ENCODE measurements at places on chromosomes 11 and 22.

GRCh38 chr11:92441443-92441726 lies 216.8 kb downstream of the FAT3 start:
- no peak for DNase-seq

DNA sequence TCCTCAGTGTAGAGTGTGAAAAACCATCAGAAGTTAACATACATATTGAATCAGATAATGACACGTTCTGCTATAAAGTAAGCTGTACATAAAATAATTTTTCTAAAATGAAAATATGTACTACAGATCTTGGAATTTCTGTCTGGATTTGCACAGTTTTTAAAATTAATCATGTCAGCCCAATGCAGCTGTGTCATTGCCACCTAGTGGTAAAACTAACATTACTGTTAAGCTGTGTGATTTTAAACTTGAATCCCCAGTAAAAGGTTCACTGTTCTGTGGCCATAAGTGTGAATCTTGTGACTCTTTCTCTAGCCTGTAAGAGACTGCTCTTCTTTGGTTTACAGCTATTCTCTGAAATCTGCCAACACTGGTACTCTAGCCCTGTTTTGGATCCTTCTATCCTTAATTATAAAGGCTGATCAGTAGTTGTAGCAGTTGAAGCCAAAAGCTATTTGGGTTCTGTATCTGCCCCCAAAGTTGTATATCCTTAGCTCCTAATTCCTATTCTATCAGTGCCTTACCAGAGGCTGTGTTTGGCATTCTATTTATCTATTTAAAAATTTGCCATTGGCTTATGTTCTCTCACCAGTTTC lies 4.0 kb downstream of the JRKL start:
- peak; percentile 20 for DNase-seq

- DNase-seq = no peak
Observed at GRCh38 chr11:124838805-124839127, 26.5 kb upstream of the ROBO3 start.

DNA sequence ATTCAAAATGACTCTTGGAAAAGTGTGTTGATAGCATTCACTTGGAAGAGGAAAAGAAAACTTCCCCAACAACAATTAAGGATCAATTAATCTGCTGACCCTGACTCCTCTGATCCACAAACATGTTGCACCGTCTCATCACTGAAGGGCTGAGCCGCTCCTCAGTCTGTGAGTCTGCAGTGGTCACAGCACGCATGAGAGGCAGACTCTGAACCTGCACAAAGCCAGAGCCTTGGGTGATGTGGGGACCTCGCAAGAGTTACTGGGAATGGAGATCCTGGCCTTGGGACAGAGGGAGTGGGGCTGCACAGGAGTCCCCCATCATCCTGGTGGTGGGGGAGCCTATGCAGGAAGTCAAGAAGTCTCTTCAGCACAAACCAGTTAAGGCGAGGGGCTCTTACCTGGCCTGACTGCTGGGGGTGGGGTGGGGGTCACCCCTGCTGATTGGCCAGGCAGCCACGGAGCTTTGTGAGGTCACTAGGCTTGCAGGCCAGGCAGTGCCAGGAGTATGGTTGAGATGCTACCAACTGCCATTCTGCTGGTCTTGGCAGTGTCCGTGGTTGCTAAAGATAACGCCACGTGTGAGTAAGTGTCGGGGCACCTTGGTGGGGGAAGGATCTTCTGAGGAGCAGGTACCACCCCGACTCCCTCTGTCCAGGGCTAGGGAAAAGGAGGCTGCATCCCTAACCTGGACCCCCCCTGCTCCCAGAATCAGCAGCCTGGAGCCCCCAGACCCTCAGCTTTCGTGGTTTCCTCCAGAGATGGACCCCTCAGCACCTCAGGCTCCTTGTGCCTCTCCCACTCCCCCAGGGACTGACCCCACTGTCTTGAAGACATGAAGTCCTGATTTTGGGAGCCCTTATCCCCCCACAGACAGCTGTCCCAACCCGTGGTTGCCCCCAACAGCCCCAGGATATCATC lies at the start of gene ACR:
TSS of gene ACR (plus strand) at position 477 of the 921 bp plus-strand sequence. CDS start at position 509, 32 bp downstream.
- no peak for DNase-seq

DNA sequence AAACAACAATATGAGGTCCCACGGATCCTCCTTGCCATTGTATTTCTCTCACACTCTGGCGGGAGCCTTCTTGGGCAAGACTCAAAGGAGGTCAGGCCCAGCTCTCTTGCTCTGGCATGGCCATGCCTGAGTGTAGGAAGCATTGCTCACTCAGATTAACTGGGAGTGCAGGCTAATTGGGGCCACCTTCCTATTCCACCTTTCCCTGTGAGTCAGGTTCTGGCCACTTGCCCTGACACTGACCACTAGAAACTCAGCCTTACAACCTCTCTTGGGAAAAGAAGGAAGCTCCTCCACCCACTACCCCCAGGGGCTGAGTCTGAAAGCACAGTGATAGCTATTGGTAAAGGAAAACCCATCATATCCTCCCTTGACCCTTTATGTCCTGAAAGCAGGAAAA lies 121.8 kb upstream of the NTM start:
- DNase-seq = no peak

- DNase-seq = no peak
Observed at GRCh38 chr11:69696749-69697468, 6.9 kb downstream of the FGF19 start.

- no peak for DNase-seq
Observed at GRCh38 chr11:115190196-115190595, 314.0 kb downstream of the CADM1 start.

GRCh38 chr11:111565114-111565720 lies 24.7 kb downstream of the LAYN start:
- DNase-seq = peak; percentile 65

DNA sequence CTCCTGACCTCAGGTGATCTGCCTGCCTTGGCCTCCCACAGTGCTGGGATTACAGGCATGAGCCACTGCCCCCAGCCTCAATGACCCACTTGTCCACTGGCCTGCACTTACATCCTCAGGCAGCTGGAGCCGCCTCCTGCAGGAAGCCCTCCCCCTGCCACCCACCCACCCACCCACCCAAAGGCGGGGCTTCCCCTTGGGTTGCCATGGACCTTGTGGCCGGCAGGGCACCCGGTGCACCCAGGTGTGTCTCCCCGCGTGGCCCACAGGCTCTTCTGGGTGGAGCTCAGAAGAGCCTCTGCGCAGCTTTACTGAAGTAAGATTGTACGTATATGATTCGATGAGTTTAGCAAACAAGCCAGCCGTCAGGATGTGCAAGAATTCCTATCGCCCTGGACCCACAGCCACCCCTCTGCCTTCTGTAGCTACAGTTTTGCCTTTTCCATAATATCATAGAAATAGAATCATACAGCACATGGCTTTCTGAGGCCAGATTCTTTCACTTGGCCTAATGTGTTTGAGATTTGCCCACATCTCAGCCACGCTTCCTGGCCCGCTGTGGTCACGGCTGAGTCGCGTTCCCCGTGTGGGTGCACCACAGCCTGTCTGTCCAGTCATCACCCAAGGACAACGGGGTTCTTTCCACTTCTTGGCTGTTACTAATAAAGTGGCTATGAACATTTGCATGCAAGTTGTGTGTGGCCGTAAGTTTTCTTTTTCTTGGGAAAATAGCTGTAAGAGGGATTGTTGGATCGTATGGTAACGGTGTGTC lies 5.3 kb upstream of the BRSK2 start:
- DNase-seq = no peak

DNA sequence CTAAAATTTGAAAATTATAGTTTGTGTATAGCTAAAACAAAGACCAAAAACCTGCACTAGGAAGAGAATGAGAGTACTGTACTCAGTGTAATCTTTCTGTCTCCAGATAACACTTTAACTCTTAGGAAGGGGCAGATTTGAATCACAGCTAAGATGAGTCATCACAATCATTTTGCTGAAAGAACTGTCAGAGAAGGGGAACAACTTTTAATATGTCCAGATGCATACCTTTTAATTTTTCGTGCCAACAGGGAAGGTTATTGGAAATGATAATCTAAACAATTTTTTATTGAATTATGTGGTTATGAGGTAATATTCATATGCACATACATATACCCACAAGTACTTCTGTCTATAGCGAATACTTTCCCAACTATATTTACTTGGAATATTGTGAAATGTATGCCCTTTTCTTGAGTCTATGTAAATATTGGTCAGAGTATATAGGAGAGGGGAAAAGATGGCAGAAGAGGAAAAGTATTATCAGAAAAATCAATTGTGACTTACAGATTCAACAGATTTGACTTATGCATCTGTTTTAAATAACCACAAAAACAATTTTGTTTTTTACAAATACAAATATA lies 51.1 kb upstream of the MUC15 start:
- DNase-seq = peak; percentile 67

- DNase-seq = no peak
Observed at GRCh38 chr11:13781153-13781552, 112.7 kb downstream of the FAR1 start.

DNA sequence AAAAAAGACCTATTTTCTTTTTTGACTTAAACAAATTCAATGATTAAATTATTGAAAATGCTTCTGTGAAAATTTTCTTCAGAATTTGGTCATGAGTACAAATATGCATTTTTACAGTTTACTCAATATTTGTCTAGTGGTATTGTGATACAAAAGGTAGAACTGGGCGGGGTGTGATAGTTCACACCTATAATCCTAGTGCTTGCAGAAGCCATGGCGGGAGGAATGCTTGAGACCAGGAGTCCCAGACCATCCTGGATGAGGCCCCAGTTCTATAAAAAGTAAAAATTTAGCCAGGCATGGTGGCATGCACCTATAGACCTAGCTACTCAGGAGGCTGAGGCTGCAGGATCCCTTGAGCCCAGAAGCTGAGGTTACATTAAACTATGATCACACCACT lies 90.6 kb downstream of the ARHGAP42 start:
- DNase-seq = no peak

DNA sequence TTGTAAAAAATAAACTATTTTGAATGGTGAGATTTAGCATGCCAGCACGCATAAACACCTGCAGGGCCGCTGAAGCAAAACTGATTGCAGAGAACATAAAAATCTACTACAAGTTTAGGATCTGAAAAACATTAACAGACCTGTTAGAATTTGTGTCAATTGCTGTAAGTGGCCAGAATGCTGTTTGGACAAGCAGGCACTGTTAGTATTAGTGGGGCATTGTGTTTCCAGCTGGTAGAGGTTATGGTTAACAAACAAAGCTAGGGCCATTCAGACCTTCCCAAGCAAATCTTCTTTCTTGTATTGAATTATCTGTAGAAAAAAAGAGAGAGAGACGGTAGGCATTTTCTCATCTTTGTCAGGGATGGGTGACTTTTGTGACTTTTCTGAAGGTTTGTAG lies 57.6 kb upstream of the OLFML1 start:
- DNase-seq = no peak

DNA sequence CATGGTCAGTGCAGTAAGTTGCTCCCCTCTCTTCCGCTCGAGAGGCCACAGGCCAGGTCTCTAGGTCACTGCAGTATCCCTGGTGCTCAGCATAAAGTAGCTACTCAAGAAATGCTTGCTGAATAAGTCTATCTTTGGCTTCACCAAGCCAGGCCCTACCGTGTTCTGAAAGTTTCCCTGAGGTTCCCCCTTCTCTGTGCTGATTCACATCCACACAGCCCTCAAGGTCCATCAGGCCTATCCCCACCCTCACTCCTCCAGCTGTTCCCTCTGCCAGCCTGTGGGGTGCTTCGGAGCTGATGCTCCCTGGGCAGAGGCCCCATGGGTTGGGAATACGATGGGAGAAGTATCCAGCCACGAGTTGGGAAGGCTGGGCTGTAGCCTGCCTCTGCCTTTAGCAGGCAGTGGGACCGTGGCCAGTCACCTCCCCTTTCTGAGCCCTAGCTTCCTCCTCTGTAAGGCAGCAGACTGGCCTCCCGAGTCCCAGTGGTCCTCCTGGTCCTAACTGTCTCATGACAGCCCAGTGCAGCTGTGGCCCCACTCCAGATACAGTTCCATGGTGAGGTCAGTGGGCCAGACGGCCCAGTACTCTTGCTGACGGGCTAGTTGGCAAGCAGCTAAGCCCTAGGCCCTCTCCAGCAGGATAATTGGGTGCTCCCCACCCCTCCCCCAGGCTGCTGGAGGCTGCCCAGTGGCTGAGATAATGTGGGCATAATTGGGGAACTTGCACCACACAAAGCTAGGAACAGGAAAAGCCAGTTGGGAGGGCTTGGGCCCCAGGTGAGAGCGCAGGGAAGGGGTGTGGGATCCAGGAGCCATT lies 48.2 kb downstream of the NECTIN1 start:
- DNase-seq = no peak

GRCh38 chr11:47148270-47148669 lies 28.4 kb downstream of the ARFGAP2 start:
- no peak for DNase-seq

DNA sequence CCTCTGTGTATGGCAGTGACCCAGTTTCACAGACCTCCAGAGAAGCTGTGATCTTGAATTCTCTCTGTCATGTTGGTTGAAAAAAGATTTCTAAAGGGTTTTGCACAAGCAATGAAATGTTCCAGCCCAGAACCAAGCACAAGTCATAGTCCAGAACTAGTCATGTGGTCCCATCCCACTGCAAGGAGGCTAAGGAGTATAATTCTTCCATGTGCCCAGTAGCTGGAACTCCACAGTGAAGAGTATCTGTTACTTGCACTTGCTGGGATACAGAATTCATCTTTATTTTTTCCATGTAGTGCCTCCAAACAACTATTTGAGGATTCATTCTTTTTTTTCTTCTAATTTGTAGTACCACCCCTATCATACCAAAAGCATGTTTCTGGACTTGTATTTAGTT lies 9.9 kb upstream of the MMP8 start:
- no peak for DNase-seq

GRCh38 chr22:36334821-36335603 lies 52.8 kb downstream of the MYH9 start:
- no peak for DNase-seq

- no peak for DNase-seq
Observed at GRCh38 chr11:86810288-86810687, 9.9 kb downstream of the PRSS23 start.

DNA sequence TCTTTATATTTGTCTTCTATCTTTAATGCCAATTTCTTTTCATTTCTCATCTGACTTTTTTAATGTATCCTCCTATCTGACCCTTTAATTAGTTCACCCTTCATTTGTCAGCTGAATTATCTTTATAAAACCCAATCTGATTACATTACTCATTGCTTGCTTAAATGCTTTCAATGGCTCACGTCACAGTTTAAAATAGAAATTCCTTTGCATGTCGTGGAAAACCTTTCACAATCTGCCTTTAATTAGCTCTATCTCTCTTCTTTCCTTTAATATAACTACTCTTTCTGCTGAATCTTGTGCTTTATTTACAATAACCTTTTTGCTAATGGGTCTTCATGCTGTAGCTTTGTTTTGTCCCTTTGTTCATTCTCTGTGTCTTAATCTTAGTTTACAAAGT lies 125.7 kb downstream of the DYNC2H1 start:
- no peak for DNase-seq

DNA sequence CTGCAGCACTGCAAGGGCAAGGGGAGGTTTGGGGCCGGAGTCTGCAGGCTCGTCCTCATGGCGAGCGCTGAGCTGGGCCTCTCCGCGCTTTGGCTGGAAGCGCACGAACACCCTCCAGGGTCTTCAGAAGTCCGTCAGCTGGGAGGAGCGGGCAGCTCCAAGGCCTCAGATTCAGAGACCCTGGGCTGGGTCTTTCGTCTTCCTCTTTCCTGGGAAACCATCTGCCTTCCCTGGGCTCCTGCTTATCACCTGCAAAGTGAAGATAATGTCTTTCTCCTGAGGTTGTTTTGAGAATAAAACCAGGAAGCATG lies 525.6 kb downstream of the BRD1 start:
- DNase-seq = no peak

GRCh38 chr11:11743216-11743615 lies 98.6 kb upstream of the USP47 start:
- no peak for DNase-seq

- DNase-seq = peak; percentile 53
Observed at GRCh38 chr11:5618807-5619206, 6.0 kb upstream of the TRIM34 start.

Data from RWPE1 (cell line).